ENCODE measurements at places on chromosomes 4 and X.

DNA sequence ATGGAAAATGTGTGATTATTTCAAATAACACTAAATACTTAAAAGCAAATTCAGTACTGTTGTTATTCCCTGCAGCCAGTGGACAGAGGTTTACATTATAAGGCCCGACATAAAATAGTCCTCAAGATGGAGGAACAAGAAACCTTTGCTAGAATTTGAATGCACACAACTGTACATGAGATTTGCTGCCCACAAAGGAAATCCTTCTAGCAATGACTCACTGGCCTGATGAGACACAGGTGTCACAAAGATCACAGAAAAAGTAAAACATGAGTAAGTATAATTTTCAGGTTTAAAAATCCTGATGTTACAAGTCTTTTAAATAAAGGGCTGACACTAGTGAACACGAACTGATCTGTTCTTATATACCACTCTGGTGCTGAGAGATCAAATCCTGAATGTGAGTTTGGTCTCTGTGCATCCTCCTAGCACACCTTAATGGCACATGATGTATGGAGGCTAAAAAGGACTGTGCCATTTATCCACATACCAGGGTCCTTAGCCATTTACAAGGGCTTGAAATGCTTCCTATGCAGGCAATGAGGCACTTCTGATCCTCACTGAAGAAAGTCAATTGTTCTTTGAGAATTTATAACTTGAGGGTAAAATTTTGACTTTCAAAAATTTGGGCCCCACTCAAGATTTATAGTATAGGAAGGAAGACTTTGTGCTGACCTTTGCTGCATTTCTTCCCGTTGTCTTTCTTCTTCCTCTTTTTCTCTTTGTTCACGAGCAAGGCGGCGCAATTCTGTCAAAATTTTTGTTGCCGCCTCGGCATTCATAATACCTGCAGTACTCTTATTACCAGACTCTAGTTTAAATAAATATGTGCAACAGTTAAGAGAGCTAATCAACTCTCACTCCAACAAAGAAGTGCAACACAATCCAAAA, 23.0 kb downstream of the MAP7D3 start:
- DNase-seq: no peak

DNA sequence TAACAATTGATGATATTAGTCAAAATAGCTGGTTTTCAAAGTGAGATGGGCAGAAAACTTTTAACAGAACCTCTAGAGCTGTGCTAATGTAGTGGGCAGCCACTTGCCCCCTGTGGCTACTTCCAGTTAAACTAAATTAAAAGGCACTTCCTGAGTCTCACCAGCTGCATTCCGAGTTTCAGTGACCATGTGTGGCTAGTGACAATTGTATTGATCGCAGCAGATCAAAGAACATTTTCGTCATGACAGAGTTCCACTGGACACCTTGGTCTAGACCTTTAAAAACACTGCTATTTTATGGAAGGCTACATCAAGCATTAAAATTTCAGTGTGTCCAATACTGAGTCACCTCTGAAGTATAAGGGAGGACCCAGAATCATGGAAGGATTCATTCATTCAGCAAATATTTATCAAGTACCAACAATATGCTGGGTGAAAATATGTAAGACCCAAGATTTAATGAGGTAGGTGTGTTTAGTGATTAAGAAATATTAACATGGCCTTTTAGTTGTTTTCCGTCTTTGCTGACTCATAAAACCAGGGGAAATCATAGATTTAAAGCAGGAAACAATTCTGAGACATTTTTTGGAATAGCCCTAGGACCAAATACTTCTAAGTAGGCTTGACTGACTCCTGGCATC, 5.1 kb upstream of the FAT1 start:
- DNase-seq: no peak

DNA sequence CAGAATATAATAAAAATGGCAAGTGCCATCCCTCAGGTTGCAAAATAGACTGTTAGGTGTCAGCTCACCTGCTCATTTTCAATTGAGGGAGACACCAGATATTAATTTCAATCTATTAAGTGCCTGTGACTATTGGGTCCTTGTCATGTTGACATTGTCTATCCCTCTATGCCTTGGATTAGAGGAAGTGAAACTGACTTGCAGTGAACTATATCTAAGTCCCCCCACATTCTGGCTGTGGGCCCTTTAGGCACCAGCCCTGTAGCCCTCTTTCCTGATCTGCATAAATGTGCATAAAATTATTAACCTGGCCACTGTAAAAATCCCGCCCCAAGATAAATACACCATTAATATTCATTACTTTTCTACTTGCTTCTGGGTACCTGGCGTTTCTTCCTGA, 293.0 kb upstream of the CLNK start:
- no peak for DNase-seq

DNA sequence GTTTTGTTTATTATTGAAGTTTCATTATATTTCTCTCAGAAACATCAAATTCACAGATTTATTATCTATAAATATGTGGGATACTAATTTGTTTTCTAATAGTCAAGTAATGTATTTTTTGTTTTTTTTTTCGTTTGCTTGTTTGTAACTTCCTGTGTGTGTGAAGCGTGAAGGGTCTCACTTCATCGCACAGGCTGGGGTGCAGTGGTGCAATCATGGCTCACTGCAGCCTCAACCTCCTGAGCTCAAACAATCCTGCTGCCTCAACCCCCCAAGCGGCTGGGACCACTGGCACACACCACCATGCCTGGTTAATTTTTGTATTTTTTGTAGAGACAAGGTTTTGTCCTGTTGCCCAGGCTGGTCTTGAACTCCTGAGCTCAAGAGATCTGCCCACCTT, 55.1 kb downstream of the SH3RF1 start:
- DNase-seq: no peak

DNA sequence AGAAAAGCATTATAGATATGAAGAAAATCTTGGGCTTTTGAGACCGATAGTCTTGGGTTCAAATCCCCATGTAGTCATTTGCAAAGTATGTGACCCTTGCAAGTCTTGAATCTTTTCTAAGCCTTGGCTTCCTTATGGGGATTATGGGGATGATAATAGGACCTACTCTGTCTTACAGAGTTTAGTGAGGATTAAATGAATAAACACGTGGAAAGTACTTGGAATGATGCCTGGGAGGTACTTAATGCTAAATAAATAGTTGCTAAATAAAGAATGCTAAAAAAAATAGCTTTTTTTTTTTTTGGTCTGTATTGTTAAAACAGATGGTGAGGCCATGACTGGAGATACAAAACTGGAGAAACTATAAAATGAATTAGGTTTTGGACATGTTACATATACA, 292.7 kb downstream of the GPAT3 start:
- no peak for DNase-seq

DNA sequence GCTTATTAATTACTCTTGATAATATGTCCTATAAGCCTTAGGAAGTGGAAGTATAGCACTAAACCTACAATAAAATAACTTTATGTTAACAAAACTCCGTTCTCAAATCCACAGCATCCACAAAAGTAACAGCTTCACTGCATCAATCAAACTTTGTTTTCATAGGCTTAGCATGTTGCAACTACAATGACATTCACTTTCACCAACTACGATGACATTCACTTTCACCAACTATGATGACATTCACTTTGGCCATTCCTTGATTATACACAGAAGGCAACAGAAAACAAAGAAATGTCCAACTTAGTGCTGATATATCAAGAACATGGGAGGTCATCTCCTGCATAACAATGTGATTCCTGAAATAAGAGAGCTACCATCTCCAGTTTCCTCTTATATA, 44.3 kb downstream of the FBXL5 start:
- no peak for DNase-seq

DNA sequence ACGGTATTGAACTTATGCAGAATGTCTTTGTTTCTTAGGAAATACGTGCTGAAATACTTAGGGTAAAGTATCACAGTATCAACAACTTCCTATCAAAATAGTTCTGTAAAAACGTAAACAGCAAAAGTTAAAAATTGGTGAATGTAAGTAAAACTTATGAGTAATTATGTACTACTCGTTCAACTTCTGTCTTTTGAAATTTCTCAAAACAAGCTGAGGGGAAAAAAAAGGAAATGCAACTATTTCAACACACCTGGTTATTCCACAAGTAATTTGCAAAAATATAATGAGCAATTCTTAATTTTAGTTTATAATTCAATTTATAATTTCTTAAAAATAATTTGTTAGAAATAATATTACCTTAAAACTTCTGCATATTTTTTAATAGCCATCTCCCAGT, 8.3 kb downstream of the PPID start:
- no peak for DNase-seq

- no peak for DNase-seq
Measured at GRCh38 chr4:106194801-106195200, 121.2 kb downstream of the TBCK start.

DNA sequence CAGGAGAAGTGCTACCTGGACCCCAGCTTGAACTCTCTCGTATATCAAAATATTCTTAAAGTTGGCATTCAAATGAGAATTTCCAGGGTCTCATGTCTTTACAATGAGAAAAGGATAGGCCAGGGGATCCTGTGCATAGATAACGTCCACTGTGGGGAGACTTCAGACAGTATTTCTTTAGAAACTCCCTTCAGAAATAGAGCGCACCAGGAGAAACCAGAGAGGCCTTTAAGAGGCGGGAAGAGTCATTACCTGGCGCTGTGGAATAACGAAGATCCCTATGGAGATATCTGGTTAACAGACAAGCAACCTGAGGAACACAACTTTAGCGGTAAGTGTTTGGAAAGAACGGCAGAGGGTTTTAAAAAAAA, 600 bp downstream of the RADX start:
- DNase-seq: no peak
